AG09319 (cell line): ENCODE measurements at places on chromosomes 13 and 19.

- no peak for DNase-seq
These were observed 57.2 kb downstream of the SOX1 start for GRCh38 chr13:112124141-112124540.

GRCh38 chr13:43936647-43937046 is 56.9 kb downstream of the LACC1 start:
- no peak for DNase-seq

DNA sequence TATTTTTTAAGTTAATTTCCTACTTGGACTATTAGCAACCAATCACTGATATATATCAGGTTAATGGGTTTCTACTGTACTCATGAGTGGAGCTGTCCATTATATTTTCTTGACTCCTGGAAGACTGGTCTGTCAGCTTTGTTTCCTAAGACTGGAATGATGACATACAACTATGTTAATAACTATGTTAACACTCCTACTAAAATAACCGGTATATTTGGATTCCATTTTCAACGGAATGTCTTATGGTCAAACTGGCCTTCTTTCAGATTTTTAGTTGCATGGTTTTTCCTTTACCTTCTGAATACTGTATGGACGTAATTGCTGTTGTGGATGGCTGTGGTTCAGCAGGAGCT is 45.8 kb upstream of the GPI start:
- DNase-seq: no peak

- DNase-seq: peak; percentile 67
These were observed 5.6 kb downstream of the BCL3 start for GRCh38 chr19:44753932-44754749.

GRCh38 chr13:95247171-95247570 is 54.1 kb downstream of the ABCC4 start:
- DNase-seq: no peak

DNA sequence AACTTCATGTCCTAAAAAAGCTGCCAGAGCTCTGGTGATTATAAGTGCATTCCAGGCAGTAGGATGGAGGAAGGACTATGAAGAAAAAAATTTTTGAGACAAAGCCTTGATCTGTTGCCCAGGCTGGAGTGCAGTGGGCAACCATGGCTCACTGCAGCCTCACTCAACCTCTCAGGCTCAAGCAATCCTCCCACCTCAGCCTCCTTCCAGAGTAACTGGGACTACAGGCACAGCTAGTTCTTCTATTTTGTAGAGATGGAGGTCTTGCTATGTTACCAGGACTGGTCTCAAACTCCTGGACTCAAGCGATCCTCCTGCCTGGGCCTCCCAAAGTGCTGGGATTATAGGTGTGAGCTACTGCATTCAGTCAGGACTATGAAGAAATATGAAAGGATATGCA is 161.2 kb downstream of the IRS2 start:
- DNase-seq: no peak

DNA sequence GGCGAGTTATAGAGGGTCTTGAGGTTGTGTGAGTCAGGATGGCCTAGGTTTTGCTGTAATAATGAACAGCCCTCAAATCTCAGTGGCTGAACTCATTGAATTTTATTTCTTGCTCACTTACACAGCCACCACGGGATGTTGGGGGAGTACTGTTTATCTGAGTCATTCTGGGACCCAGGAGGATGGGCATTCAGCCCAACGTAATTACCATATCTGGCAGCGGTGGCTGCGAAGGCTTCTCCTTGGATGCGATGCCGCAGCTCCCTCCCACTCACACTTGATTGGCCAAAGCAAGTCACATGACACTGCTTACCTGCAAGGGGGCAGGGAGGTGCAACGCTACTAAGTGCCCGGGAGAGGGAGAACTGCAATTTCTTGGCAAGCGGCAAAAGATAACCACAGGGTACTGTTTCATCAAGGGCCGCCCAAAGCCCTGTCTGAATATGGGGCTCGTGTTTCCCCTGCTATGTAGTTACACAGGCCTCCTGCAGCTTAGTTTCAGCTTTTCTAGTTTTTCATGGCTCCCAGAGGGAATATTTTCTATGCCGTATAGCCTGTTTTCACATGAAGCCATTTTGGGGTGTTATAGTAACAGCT is 19.9 kb downstream of the ZSWIM9 start:
- DNase-seq: no peak

GRCh38 chr19:47322058-47322457 is 9.9 kb upstream of the C5AR2 start:
- DNase-seq: no peak

GRCh38 chr13:49622174-49622946 is 5.9 kb upstream of the ARL11 start:
- DNase-seq: no peak

DNA sequence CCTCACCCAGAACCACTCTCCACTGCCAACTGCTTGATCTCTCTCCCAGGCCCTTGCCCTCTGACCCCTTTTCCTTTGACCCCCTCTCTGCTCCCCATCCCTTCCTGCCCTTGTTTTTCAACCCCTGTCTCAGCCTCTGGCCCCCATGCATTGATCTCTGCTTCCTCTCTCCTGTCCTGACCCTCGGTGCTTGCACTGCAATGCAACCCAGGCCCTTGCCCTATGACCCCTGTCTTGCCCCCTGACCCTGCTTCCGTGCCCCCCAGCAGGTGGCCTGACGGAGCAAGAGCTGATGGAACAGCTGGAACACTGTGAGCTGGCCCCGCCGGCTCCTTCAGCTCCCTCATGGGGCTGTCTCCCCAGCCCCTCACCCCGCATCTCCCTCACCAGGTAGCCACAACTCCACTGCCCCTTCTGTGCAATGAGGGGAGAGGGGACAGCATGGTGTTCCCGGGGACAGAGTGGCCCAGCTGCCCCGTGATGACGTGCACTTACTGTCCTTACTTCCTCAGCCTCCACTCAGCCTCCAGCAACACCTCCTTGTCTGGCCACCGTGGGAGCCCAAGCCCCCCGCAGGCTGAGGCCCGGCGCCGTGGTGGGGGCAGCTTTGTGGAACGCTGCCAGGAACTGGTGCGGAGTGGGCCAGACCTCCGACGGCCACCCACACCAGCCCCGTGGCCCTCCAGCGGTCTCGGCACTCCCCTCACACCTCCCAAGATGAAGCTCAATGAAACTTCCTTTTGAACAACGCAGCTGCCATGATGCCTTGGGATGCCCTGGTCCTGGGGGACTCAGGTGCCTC is 10.5 kb upstream of the LTBP4 start:
- DNase-seq: no peak

DNA sequence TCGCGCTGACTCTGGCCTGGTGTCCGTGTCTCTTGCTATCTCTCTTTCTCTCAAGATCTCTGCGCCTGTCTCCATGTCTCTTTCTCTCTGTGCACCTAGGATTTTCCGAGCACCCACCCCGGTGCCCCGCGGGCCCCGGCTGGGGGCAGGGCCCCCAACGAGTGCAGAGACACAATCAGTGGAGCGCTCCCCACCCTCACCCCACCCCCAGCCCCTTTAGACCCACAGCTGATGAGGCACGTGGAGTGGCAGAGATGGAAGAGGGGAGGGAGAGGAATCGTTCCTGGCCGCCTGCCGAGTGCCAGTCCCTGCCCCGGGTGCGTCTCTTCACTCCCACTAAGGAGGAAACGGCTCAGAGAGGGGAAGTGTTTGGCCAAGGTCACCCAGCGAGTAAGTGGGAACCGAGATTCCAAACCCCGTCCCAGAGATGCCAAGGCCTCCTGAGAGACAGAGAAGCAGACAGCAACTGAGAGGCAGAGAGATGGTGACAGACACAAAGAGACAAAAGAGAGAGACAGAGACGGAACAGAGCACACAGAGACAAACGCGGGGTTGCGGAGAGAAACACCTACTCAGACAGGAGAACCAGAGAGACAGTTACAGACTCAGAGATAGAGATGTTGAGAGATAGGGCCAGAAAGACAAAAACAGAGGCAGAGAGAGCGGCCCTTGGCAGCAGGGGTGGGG is 626 bp upstream of the BCL3 start:
- no peak for DNase-seq

DNA sequence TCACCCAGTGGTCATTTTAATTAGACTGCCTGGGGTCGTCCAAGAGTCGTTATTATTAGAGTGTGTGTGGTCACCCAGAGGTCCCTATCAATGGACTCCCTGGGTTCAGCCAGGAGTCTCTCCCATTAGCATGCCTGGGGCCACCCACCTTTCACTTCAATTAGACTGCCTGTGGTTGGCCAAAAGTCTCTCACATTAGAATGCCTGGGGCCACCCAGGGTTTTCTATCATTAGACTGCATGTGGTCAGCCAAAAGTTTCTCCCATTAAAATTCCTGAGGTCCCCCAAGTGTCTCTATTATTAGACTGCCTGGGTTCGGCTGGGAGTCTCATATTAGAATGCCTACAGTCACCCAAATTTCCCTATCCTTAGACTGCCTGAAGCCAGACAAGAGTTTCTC is 1472.6 kb downstream of the UQCRFS1 start:
- DNase-seq: no peak
